CD4-positive, alpha-beta T cell (primary cell): ENCODE measurements at places on chromosomes 4 and X.

GRCh38 chrX:30304866-30305265, 4.3 kb downstream of the NR0B1 start:
- DNase-seq = no peak

DNA sequence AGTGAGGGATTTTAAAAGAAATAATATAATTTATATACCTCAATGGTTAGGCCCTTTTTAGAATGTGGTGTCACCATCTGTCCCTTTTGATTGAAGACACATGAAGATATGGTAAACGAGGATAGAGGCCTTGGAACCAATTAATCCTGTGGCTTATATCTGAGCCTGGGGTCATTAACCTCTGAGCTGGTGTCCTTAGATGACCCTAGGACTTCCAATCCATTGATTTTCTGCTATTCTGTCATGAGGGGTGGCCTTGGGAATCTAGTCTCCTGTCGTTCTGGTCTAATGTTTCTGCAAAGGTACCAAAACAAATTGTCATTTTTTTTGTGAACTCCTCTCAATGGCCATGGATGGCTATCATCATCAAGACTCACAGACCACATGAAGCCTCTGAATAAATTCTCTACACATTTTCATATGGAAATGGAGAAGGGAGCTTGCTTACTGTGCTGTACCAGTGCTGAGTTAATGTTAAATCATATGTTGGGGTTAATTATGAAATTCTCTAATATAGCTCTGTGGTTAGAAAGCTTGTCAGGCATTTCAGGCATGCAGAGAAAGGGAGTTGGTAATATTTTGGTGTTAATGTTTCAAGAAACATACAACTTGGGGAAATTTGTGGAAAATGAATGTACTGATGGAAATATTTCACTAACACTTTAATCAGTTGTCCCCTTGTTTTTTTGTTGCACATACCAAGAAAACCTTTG, 204.2 kb upstream of the IL15 start:
- DNase-seq = no peak

- DNase-seq = no peak
Measured at GRCh38 chrX:24982306-24982965, 33.3 kb downstream of the ARX start.

GRCh38 chrX:116239944-116240840, 69.6 kb downstream of the AGTR2 start:
- DNase-seq = no peak

- DNase-seq = no peak
Measured at GRCh38 chrX:136464589-136464988, 23.2 kb upstream of the BRS3 start.

GRCh38 chr4:37884855-37885487, 5.9 kb upstream of the TBC1D1 start:
- no peak for DNase-seq

- no peak for DNase-seq
Measured at GRCh38 chr4:159003420-159004253, 99.2 kb upstream of the RAPGEF2 start.

GRCh38 chrX:132559101-132559500, 70.3 kb upstream of the MBNL3 start:
- no peak for DNase-seq

GRCh38 chr4:87227751-87228151, 7.3 kb upstream of the KLHL8 start:
- no peak for DNase-seq

DNA sequence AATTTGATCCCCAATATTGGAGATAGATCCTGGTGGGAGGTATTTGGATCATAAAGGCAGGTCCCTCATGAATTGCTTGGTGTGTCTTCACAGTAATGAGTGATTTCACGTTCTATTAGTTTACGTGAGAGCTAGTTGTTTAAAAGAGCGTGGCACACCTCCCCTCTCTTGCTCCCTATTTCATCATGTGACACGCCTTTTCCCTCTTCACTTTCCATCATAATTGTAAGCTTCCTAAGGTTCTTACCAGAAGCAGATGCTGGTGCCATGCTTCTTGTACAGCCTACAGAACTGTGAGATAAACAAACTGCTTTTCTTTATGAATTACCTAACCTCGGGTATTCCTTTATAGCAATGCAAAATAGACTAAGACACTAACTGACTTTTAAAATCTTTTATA, 34.0 kb upstream of the FMR1 start:
- DNase-seq = no peak

DNA sequence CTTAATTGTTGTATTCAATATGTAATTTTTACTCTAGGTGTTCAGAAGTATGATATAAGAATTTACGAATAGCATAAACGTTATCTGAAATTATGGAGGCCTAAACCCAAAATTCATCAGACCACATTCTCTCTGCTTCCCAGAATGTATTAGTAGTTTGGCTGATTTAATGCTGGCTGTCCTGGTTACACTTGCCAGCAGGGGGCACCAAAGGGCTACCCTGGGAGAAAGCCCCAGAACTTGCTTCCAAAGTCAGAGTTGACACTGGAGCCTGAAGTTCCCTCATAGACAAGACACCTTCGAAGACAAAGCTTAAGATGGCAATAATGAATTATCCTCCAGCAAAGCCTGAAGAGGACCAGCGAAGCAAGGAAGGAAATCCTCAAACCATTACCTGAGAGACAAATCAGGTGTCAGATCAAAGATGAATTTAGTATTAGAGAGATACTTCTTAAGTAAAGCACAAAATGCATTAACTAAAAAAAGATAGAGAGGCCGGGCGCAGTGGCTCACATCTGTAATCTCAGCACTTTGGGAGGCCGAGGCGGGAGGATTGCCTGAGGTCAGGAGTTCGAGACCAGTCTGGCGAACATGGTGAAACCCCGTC, 11.3 kb upstream of the ANOS1 start:
- DNase-seq = peak; percentile 39

- no peak for DNase-seq
Measured at GRCh38 chr4:182906786-182907185, 10.4 kb downstream of the DCTD start.

- DNase-seq = no peak
Measured at GRCh38 chr4:77430847-77431246, 174.8 kb upstream of the CXCL13 start.

- no peak for DNase-seq
Measured at GRCh38 chrX:39206399-39207145, 405.3 kb downstream of the MID1IP1 start.

GRCh38 chrX:7149411-7149810, 1.5 kb upstream of the PUDP start:
- DNase-seq = no peak

DNA sequence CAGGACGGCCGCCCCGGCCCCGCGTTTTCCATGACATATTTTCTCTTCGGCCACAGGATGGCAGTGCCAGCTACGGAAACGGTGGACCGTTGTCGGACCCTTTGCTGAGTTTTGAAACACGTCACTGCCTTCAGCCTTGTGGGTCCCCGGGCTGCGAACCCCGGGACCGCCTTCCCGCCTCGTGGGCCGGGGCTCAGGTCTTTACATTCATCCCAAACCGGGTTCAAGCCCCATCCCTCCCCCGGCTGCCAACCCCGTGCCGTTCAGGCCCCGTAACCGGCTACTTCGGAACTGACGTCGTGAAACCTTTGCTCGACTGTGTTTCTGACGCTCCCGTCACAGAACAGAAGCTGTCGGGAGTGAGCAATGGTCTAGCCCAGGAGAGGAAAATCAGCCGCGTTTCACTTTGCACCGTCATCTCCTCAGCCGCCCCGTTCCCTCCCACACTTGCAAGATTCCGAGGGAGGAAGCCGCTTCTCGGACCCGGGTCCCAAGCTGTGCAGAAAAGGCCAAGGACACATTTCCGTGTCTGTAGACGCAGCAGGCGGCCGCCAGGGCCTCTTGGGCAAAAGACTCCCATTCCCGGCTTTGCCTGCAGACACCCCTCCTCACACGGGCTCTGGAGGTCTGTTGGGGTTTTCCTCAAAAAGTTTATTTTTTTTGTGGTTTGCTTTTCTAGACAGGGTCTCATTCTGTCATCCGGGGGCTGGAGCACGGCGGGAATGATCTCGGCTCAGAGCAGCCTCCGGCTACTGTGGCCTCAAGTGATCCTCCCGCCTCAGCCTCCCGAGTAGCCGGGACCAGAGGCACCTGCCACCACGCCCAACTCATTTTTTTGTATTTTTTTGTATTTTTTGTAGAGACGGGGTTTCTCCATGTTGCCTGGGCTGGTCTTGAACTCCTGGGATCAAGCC, 41.4 kb upstream of the PPP2R3B start:
- DNase-seq = no peak

GRCh38 chr4:156999175-156999517, 27.5 kb upstream of the PDGFC start:
- no peak for DNase-seq

GRCh38 chrX:150697641-150698040, 4.4 kb downstream of the MTMR1 start:
- DNase-seq = no peak

GRCh38 chr4:111466811-111467604, 678.2 kb upstream of the FAM241A start:
- no peak for DNase-seq

DNA sequence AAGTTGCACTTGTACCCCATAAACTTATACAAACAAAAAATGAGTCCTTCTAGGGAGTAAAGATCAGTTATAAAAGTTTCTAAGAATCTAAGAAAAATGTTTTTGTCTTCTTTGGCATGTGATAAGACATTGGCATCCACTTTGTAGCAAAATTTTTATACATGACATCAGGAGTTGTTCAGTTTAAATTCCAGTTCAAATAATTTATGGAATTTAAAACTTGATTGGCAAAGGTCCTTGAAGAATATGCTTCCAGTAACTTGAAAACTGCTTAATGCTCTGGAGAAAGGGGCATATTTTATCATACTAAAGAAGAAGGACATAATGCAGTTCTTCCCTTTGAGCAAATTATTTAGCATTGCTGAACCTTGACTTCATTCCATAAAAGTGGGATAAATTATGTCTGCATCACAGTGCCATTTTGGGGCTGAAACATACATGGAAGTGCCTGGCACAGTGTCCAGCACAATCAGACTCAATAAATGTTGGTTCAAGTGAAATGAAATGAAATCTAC, 163.3 kb upstream of the IL15 start:
- DNase-seq = no peak

DNA sequence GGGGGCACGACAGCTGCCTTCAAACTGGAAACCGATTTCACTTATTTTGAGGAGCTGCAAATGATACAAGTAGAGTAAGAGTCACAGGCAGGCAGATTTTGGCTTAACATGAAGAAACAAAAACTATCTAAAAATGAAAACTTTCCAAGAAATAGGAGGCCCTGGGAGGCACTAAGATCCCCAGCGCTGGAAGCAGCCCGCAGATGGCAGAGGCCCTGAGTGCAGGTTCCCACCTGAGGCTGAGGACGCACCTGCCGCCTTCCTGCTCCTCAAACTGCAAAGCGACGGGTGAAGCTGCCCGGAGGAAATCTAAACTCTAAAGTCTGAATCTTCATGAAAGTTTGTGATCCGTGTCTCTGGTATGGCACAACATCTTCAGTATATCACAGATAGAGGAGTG, 138.7 kb downstream of the AFAP1 start:
- DNase-seq = no peak

GRCh38 chrX:135112096-135112729, 8.1 kb downstream of the ETDB start:
- no peak for DNase-seq

GRCh38 chr4:185510806-185511205, 24.5 kb downstream of the PDLIM3 start:
- DNase-seq = no peak

DNA sequence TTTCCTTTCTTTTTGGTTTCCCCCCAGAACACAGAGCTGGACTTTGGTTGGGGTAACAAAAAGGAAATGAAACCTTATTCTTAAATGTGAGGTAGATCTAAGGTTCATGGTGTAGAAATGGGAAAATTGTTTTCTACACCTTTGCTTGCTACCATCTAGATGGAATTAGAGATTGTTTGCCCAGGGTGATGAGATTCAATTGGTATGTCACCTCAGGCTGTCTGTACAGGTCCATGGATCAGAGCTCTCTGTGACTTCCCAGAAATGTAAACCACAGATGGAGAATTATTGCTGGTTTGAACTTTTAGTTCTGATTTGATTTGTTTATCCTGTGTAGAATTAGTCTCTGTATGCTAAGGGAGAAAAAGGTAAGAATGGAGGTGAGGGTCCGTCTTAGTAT, 146.7 kb downstream of the PCDH7 start:
- no peak for DNase-seq

DNA sequence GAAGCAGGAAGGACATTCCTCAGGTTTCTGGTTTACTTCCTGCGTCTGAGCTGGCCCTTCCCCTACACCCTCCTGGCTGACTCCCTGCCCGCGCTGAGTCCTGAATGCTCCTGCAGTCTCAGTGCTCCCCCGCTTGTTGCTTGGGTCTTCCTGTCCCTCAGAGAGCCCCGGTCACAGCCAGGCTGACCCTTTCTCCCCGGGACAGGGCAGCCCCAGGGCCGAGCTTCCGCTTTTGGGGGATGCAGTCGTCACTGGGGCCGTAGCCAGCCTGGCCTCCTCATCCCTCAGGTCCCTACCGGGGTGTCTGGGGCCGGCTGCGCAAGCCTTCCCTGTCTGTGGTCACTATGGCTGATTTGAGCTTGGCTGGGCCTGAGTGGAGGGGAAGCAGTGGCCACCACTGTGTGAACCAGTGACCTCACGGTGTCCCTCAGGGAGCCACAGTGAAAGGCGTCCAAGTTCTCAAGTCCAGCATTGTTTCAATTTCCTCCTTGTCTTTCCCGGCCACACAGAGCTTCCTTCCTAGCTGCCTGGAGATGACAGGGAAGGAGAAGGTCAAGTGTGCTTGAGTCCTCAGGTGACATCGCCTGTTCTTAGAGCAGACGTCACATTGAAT, 34.1 kb upstream of the ASMTL start:
- no peak for DNase-seq

GRCh38 chr4:56250776-56251175, 136.5 kb downstream of the AASDH start:
- no peak for DNase-seq

GRCh38 chrX:15441464-15441863, 51.7 kb downstream of the PIR start:
- no peak for DNase-seq

DNA sequence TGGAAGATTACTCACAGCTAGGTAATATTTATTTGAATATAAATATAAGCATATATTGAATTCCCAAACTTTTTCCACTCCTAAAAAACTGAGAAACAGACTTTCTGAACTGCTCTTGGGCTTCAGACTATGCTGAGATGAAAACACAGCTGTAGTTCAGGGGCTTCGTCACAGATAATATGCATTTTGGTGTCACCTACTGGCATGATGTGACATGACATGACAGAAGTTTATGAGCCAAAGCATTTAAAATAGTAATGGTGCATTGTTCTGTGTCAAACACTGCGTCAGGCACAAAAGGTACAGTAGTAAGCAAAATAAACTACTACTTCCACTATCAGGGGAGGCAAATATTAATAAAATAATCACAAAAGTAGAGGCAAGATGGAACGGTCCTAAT, 171.3 kb downstream of the BTC start:
- DNase-seq = peak; percentile 58
